ENCODE measurements at places on chromosomes 5 and 9.
A peak's percentile ranks its signal among the peaks of the same experiment; 100 is the strongest.

DNA sequence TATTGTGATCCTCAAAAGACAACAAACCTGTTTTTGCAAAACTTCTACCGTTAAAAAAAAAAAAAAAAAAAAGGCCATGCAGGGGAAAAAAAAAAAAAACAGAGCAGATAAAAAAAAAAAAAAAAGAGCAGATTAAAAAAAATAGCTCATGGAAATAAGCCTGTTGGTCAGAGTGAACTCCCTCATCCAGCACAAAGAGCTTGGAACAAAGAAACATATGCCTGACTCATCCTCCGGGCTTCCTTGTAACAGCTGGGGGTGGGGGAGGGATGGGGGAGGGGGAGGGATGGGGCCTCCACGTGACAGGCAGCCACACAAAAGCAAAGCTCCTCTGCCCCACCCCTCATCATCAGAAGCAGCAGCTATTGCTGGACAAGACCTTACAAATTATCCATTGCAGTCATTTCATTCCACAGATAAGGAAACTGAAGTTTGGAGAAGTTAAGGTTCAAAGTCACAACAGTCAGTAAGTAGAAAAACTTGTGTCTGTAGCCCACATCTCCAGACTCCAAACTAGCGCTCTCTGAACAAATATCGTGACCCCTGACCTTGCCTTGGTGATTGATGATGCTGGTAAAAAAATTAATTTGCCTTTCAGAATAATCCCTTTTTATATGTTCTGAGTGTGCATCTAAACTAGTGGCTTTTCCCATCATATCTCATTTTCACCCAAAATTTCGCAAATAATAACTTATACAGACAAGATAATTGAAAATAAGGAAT is 38.9 kb downstream of the SLC35D2 start:
- peak; percentile 79 for DNase-seq

DNA sequence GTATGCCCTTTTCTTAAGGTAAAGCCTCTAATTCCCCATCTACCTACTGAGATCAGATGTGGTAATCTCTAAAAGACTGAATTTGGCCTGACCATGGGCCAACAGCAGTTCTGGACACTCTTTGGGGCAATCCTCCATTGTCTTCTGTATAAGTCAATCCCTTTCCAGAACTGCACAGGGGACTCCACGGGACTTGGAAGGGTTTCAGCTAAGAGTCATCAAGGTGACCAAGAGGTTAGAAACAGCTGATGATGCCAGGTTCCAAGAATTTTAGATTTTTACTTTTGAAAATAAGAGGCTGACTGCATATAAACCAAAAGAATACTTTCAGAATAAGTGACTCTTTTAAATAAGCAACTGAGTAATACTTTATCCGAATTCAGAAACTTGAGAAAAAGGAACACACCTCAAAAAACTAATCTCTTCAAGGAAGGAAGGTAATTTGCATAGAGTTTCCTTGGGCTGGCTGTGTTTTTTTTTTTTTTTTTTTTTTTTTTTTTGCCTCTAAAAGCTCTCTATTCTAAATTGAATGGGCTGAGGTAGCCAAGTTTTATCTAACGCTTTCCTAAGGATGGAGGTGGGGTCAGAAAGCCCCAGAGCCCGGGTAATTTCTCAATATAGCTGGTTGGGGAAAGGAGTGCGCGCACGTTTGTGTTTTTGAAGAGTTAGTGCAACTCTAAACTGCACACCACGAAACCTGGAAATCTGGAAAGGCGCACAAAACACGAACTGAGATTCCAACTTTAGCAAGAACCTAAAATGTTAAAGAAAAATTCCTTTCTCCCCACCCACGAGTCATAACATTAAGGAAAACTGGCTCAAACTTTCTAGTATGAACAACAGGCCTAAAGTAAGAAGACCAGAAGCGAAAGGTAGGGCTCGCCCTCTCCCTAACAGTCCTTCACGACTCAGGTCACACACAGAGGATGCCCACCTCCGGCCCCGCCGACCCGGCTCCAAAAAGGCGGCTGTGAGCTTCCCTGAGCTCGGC is 1.3 kb downstream of the VCP start:
- DNase-seq, result peak; percentile 18

- no peak for DNase-seq
Measured at GRCh38 chr5:42587096-42587723, 164.0 kb downstream of the GHR start.

- no peak for DNase-seq
Measured at GRCh38 chr9:22175972-22176545, 167.0 kb upstream of the CDKN2B start.

GRCh38 chr5:62594364-62594984 is 15.9 kb downstream of the LRRC70 start:
- DNase-seq, result no peak

DNA sequence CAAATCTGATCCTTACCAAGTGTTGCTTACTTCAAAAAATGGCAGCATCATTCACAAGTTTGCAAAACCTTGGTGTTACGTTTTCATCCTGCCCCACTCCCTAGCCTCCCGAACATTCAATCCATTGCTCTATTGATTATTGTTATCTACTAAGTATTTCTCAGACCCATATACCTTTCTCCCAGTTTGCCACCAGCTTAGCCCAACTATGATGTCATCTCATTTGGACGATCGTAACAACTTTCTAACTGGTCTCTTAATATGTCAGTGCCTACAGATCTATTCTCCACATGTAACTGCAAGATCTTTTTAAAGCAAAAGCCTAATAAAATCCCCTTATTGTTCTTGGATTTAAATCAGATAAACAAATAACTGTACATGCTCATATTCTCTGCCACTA is 497.1 kb upstream of the EDIL3 start:
- no peak for DNase-seq

DNA sequence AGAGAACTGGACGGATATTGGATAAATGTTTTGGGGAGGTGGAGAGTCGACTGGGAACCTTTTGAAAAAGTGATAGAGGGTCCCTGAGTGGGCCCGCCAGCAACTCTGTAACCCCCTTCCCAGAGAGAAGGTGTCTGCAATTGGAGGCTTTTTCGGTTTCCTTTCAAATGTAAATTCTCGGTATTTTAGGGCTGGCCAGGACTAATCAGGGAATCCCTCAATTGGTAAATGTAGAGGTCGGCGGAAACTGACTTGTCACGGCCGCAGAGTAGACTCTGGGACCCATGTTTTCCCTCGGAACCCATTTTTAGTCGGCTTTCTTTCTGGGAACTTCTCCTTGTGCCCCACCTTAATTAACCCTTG is 524 bp downstream of the CCNB1 start:
- no peak for DNase-seq

- no peak for DNase-seq
Measured at GRCh38 chr5:3000631-3001030, 249.2 kb upstream of the IRX2 start.

DNA sequence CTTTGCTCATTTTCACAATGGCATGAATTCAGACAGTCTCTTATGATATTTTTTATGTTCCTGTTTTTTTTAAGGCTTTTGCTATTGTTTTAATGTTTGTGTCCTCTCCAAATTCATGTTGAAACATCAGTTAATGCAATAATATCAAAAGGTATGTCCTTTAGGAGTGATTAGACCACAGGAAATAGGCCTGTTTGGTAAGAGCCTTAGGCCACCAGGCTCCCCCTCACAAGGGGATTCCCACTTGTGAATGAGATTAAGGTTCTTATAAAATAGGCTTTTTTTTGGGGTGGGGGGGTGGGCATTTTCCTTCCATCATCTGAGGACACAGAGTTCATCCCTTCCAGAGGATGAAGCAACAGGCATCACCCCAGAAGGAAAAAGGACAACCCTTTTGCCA is 2074.2 kb upstream of the C9orf72 start:
- no peak for DNase-seq

Data from fibroblast of skin of scalp (primary cell).